ENCODE measurements at places on chromosomes 1 and 21.

- no peak for DNase-seq
Observed at GRCh38 chr1:65904681-65905083, 112.0 kb downstream of the PDE4B start.

- DNase-seq = no peak
Observed at GRCh38 chr1:179080866-179081686, 794 bp upstream of the TOR3A start.

- DNase-seq = no peak
Observed at GRCh38 chr1:63982201-63982600, 208.4 kb downstream of the ROR1 start.

GRCh38 chr1:44289530-44289929 is 65.5 kb downstream of the ERI3 start:
- no peak for DNase-seq

DNA sequence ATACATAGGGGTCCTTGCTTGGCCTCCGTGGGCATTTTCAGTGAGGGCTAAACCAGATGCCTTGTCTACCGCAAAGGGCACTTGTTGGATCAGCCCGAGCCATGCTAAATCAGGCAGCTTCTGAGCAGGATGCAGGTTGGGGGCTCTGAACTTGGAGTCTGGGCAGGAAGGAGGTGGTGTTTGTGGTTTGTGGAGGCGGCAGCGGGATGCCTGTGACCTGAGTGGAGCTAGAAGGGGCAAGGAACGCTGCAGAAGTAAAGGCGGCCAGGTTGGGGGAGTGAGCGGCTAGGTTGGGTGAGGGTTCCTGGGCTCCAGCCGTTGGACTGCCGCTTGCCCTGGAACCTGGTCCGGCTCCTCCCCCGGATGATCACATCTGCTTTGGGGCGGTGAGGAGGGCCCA is 183.9 kb downstream of the CAMTA1 start:
- no peak for DNase-seq

GRCh38 chr1:5351366-5351765 is 640.9 kb downstream of the NPHP4 start:
- DNase-seq = no peak

GRCh38 chr1:67747671-67748546 is 62.9 kb downstream of the GADD45A start:
- no peak for DNase-seq

DNA sequence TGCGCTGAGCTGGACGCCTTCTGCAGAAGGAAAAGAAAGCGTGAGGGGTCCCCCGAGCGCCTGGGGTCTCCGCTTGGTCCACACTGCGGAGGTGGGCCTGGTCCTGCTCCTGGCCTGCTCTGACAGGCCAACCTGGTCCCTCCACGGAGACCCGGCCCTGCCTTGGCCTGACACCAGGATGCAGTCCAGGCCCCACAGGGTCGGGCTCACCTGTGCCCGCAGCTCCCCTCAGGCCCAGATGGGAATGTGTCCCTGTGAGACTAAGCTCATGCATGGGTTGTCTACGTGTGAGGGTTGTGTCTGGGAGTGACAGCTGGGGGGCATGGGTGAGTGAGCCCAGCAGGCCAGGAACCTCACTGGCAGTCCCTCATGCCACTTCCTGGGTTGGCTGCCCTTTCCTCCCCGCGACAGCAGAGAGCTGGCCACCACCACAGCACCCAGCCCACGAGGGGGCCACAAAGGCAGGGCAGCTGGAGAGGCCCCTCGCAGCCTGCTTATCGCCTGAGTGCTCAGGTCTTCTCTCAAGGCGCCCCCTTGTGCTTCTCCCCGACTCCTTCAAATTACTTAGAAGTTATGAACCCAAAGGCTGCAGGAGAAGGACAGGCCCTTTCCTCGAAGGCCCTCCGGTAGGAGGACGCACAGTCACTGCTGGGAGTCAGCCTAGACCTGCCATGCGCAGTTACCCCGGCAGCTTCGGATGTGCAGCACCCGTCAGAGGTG is 41.1 kb downstream of the SLC45A1 start:
- DNase-seq = no peak

GRCh38 chr1:82704393-82704792 is 903.7 kb downstream of the ADGRL2 start:
- no peak for DNase-seq

DNA sequence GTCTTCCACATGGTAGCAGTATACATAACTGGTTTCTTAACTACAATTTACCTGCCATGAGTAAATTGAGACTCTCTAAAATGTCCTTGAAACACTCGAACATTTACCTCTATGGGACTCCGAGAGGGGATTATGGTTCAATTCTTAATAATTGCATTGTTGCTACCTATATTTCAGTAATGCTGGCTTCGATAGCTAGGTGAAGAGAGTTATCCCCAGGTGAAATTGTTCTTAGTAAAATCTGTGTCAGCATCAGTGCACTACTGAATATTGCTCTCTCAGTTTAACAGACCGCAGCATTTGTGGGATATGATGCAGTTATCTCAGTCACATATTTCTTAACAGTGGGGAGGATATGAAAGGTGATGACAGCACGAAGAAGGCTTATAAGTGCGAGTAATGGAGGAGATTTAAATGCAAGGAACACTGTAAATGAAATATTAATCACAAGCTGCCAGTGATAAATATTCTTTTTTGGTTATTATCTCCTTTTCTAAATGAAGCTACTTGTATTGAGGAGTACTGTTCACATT is 801.9 kb downstream of the BRINP3 start:
- DNase-seq = no peak

DNA sequence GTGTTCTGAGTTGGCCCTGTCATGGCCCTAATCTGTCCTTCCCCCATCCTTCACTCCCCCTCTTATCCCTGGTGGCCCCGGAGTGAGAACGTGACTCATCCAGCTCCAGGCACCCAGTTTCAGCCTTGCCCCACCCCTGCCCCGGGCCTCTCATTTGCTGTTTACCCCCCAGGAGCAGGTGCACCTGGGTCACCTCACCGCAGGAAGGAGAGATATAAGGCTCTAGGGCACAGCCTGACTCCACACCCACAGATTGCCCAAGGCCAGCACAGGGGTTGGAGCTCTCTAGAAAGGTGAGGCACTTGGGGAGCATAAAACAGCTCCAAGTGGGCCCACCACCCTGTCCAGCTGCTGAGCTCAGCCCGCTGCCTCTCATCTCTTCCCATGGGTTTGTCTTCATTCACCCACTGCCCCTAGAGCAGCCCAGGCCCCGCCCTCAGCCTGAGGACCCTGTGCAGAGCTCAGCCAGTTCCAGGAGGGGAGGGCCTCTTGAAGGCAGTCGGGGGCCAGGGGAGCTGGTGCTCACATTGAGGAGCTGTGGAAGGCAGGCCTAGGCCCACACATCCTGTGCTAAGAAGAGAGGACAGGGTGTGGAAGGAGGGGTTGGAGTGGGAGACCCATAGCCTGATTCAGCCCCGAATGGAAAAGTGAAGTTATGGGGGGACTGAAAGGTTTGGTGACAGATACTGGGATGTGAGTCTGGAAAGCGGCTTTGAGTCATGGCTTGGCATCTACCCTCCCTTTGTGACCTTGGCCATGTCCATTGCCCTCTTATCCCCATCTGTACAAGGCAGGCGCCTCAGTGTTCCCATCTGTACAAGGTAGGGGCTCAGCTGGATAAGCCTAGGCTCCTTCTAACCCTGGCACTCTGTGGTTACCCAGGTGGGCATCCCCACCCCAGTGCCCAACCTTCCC is 16.1 kb upstream of the GPR37L1 start:
- no peak for DNase-seq

- no peak for DNase-seq
Observed at GRCh38 chr1:53442299-53442698, 16.9 kb upstream of the DMRTB1 start.

GRCh38 chr1:54404939-54405897 is 976 bp downstream of the SSBP3 start:
- no peak for DNase-seq

GRCh38 chr1:106980121-106980520 is 76.4 kb upstream of the PRMT6 start:
- no peak for DNase-seq

DNA sequence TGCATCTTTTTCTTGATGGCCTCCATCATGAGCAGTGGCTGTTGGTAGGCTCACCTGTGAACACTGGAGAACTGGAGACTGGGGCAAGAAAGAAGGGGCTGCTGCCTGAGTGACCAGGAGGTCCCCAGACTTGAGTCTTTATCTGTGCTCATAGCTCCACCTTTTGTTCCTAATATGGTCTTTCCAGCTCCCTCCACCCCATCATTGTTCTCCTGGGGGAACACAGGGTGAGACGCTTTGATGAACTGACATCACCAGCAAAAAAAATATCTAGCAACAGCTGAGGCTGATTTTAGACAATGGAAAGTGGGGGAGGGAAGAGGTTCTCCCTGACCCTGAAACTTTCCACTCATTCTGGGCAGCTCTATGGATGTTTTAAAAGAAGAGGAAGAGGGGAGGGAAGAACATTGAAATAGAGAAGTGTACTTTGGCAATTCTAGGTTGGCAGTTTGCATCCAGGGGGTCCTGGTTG is at the start of gene TPM3:
TPM3 (minus strand) TSS at position 111 of the 472 bp plus-strand sequence; CDS start at position 29, 82 bp downstream.
- DNase-seq = no peak

- DNase-seq = no peak
Observed at GRCh38 chr21:41481191-41481590, 26.8 kb downstream of the TMPRSS2 start.

- DNase-seq = no peak
Observed at GRCh38 chr1:152681616-152682015, 4.3 kb upstream of the LCE2B start.

GRCh38 chr1:165536016-165536415 is 7.8 kb upstream of the LRRC52 start:
- DNase-seq = no peak

GRCh38 chr1:179034720-179035119 is 9.0 kb downstream of the FAM20B start:
- no peak for DNase-seq

- DNase-seq = no peak
Observed at GRCh38 chr21:26698416-26698815, 125.3 kb upstream of the CYYR1 start.

GRCh38 chr1:114262337-114262736 is 108.7 kb upstream of the SYT6 start:
- DNase-seq = no peak

GRCh38 chr21:46135782-46136395 is 19.5 kb downstream of the FTCD start:
- DNase-seq = no peak

DNA sequence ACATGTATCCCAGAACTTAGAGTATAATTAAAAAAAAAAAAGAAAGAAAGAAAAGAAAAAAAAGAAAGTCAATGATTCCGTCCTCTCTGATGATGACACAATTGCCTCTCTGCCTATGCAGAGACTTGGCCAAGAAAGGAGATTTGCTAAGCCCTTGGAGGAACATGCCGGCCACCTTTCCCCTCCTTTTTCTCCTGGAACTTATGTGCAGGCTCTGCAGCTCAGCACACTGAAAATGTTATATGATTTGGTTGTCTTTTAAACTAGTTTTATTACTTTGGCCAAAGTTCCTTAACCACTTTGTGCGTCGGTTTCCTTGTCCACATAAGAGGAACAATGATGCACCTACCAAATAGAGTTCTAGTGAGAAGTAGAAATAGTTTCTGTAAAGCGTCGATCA is 111.4 kb upstream of the ZNF644 start:
- DNase-seq = no peak

- DNase-seq = no peak
Observed at GRCh38 chr1:26142159-26142558, 16.7 kb upstream of the FAM110D start.

GRCh38 chr1:76669624-76670315 is 197.5 kb upstream of the ST6GALNAC5 start:
- DNase-seq = no peak

DNA sequence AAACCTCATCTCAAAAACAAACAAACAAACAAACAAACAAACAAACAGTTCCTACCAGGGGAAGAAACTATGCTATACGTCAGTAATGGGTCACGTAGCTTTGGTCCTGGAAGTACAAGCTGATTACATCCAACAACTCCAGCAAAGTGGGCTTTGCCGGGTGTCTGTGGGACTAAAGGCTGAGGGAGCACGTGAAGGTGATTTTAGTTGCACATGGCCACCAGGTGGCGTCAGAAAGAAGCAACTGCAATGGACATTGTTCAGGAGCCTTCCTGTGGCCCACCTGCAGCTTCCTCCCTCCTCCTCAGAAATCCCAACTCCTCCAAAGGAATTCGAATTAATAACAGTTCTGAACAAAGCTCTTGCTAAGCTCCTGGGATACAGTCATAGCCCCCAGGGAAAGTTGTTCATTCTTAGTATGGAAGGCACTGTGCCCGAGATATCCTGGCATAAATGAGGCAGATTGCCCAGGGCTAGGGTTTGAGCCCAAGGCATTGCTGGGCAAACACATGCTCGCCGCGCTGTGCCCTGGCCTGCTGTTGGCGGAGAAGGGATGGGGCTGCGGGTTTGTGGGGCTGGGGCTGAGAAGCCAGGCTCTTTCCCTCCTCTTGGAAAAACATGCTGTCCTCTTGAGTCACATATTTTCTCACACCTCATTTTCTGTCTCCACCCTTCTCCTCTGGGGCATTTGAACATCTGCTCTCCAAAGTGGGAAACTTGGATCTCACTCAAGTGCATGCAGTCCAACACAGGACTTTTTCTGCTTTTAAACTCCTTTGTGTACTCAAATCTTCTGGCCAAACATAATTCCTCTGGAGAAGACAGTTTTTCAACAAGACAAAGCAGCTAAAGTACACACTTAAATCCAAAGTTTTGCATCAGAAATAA is 28.6 kb downstream of the AKNAD1 start:
- peak; percentile 45 for DNase-seq

- no peak for DNase-seq
Observed at GRCh38 chr1:110829955-110830553, 42.9 kb upstream of the CD53 start.

- no peak for DNase-seq
Observed at GRCh38 chr1:214277704-214278635, 3.0 kb upstream of the SMYD2 start.

- DNase-seq = peak; percentile 43
Observed at GRCh38 chr1:35202048-35202719, 9.2 kb upstream of the SFPQ start.

DNA sequence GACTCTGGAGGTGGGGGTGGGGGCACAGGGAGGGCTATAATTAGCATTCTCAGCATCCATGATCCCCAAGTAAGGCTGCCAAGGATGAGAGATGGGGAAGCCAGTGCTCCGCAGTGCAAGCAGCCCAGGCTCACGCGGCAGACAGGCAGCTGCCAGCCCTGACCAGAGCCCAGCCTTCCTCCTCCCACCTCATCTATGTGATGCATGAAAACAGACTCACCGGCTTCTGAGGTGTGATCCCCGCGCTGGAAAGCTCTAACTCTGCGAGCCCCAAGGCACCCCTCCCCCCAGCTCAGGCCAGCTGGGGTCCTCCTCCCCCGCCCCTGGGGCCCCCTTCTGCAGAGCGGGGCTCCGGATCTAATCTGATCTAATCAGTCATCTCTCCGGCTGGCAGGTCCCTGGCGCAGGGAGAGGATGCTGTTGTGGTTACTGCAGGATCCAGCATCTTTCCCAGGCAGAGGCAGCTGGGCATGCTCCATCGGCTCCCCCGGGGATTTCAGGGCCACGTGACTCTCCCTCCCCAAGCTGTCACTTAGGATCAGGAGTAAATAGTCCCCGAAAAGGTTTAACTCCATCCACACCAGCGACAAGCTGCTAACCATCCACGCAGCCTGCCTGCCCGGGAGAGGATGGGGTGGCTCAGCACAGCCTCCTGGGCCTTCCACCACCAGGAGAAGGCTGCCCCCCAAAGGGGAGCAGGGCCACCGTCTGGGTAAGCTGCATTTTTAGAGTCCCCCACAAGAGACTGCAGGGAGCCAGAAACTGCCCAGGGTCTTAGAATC is at the start of gene PLEKHA6:
PLEKHA6 (minus strand) TSS at position 456 of the 782 bp plus-strand sequence. CDS start 86,202 bp downstream, outside the sequence.
- DNase-seq = no peak
